HFF-Myc (cell line): ENCODE measurements at places on chromosomes 5 and 9.

- DNase-seq, result no peak
Observed at GRCh38 chr5:53678981-53679660, 118.7 kb downstream of the NDUFS4 start.

GRCh38 chr9:136963341-136963740 is 11.3 kb downstream of the LCN12 start:
- no peak for DNase-seq

GRCh38 chr5:156420665-156421064 is 93.7 kb downstream of the SGCD start:
- DNase-seq, result no peak

GRCh38 chr5:152804179-152804578 is 399.1 kb upstream of the NMUR2 start:
- DNase-seq, result no peak

- peak; percentile 81 for DNase-seq
Observed at GRCh38 chr9:127049044-127049443, 73.4 kb downstream of the ANGPTL2 start.

DNA sequence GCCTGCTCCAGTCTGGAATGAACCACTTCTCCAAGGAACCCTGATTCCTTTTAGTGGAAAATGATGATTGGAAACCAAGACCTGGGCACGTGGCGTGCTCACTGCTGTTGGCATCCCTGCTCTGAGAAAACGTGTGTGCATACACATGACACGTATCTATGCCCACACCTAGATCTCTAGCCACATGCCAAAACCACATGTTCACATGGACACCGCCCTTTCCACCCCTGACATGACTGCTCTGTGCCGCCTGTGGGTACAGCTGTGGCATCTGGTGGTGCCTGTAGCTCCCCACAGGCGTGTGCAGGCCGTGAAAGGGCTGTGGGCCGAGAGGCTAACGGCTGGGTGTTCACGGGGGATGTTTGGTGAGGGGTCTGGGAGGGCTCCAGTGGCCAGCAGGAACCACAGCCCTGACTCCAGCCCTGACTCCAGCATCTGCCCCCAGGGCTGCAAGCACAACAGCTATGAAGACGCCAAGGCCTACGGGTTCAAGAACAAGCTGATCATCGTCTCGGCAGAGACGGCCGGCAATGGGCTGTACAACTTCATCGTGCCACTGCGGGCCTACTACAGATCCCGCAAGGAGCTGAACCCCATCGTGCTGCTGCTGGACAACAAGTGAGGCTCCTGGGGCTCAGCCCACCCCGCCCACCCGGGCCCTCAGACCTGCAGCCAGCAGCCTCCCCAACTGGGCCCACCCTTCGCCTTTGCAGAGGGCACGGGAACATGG is 75.1 kb downstream of the KCNT1 start:
- no peak for DNase-seq

DNA sequence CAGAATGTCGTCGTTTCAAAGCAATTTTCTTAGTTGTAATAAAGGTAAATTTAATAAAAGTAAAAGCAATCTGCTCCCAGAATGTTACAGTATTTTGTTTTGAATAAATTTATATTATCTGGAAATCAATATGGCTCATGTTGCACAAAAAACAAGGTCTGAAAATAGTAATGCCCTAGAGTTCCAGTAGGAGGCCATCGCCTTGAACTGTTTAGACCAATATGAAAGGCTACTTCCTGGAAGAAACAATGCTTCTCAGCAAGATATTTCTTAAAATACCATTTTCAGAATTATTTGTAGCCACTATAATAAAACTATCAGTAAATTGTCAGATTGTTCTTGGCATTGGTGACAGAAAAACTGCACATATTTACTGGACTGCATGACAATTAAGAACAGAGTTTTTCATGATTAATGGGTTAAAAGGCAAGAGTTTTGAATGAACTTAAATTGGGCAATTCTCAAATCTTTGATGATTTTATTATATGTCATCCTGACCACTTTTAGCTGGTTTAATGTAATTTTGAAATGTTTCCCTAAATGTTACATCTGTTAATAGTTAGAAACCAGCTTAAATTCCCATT is 153.2 kb downstream of the COMMD10 start:
- no peak for DNase-seq

- no peak for DNase-seq
Observed at GRCh38 chr9:70933321-70933720, 188.1 kb downstream of the TRPM3 start.
